Fibroblast of lung (primary cell): ENCODE measurements at places on chromosomes 1 and 21.

DNA sequence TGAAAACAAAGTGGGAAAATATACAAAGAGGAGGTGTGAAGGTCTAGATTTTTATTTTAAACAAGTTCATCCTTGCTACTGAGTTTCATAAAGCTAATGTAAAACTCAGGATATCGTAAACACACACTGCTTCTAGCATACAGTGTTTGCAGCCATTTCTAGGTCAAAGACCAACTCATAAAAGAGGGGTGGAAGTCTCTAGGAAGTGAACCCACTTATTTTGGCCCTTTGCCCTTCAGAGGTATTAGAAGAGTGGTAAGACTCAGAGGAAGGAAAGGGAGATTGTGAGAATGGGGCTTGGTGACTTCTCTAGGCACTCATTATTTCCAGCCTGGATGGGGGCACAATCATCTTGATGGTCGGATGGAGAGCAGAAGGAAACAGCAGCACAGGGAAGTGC lies 91.2 kb downstream of the TNFSF18 start:
- no peak for DNase-seq

GRCh38 chr1:223012938-223013337 lies 130.1 kb downstream of the TLR5 start:
- no peak for DNase-seq

DNA sequence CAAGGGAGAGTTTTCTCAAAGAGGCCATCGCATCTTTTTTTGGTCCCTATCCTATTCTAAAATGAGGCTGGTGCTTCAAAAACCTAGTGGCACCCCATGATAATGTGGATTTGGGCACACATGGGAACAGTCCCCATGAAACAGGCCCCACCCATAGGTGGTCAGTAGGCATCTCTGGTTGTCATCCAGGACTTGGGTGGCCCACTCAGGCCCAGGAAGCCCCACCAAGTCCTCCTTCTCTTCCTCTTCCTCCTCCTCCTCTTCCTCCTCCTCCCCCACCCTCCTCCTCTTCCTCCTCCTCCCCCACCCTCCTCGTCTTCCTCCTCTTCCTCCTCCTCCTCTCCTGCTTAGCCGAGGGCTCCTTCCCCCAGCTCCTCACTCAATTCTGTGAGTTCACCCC lies 554 bp downstream of the CACNA1S start:
- no peak for DNase-seq

DNA sequence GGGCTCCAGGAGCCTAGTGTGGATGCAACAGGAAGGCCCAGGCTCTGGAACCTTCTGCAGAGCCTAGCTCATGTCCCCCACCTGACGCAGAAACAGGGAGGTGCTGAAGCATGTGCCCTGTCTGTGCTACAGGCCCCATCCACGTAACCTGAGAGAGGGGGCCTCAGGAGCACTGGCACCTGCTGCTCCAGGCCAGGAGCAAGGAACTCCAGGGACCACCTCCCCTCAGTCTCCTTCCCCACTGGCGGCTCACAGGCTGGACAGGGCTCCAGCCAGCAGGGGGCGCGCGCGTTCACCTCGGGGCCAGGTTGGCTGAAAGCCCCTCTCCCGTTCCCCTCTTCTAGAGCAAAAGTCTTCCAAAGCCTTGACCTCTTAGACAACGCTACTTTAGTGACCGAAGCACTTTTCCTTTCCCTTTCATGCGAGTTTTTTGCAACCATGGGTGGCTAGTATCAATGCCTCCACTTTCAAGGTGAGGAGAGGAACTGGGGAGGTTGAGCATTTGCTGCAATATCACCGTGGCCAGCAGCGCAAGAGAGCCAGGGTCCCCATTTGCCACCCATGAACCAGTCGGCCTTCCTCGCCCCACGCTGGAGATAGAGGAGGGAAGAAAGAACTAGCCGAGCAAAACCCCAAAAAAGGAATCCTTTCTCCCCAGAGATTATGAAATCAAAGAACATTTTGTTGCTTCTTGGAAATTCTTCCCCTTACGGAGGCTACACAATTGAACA lies 52.4 kb upstream of the GPR157 start:
- peak; percentile 72 for DNase-seq

GRCh38 chr1:112309499-112309898 lies 86.5 kb upstream of the CTTNBP2NL start:
- no peak for DNase-seq

- DNase-seq, result no peak
Measured at GRCh38 chr1:184620469-184620868, 134.2 kb downstream of the EDEM3 start.

GRCh38 chr1:12536023-12536639 lies 81.9 kb downstream of the DHRS3 start:
- DNase-seq, result no peak

DNA sequence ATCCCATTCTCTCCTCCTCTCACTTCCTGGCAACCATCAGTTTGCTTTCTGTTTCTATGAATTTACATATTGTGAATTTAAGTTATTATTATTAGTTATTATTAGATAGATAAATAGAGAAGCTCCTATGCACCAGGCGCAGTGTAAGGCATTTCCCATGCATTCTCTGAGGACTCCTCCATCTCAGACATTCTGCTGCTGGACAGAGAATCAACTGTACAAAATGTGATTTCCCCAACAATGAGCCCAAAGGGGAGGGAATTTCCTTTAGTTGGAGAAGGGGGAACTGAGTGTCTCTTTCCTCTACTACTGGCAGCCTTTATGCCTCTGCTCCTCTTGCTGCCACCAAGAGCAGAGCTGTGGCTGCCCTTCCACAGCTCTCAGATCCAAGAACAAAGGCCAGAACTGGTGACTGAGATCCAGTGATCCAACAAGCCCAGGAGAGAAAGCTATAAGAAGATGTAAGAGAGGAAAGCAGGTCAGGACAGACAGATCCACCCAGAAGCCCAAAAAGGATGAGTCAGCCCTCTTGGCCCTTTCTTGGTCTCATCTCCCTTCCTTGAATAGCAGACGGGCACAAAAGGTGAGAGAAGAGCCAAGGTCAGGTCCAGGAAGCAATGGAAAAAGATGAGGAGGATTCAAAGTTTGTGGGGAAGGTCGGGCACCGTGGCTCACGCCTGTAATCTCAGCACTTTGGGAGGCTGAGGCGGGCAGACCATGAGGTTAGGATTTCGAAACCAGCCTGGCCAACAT lies 3.5 kb upstream of the IVL start:
- no peak for DNase-seq

- DNase-seq, result peak; percentile 3
Measured at GRCh38 chr1:234125283-234125682, 220.8 kb downstream of the SLC35F3 start.

- DNase-seq, result no peak
Measured at GRCh38 chr1:36802018-36802417, 232.3 kb downstream of the GRIK3 start.

- no peak for DNase-seq
Measured at GRCh38 chr1:163248064-163248463, 45.3 kb upstream of the RGS5 start.

- DNase-seq, result peak; percentile 40
Measured at GRCh38 chr1:212284332-212284743, 872 bp upstream of the PPP2R5A start.

DNA sequence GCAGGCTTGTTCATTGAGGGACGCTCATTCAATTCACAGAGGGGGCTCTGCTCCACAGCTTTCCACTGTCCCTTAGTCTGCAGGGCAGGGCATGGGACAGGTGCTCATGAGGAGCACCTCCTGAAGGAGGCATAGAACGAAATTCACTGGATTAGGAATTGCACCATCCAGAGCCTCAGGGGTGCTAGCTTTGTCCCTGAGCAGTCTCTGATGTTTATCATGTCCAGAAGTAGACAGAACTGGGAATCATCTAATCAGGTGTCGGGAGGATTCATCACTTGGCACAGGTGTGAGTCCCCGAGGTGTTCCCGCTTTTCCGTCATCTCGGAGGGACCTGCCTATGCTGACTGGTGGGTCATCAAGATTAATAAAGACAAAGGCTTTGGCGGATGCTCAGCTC lies 321.4 kb downstream of the AJAP1 start:
- no peak for DNase-seq

GRCh38 chr1:35932158-35932636 lies 1.3 kb downstream of the AGO3 start:
- no peak for DNase-seq

DNA sequence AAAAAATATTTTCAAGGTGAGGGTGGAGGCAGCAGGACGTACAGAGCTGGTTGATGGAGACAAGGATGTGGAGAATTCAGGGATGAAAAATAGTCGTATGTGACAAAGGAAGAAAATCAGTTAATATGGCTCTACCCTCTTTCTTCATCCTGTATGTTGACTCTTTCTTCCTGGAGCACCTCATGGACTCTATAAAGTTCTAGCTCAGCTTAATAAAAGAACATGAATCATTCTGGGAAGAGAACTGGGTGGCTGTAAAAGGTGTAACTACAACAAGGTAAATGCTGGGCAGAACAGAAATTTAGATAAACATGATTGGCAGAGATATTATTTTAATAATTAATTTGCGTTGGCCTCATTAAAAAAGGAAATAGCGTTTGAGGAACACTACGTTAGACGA lies 241.8 kb upstream of the MAP1LC3C start:
- DNase-seq, result no peak

GRCh38 chr1:44249543-44249942 lies 36.3 kb downstream of the DMAP1 start:
- DNase-seq, result peak; percentile 3

- DNase-seq, result no peak
Measured at GRCh38 chr1:50419907-50420677, 3.2 kb downstream of the DMRTA2 start.

- no peak for DNase-seq
Measured at GRCh38 chr1:95180371-95180770, 53.6 kb upstream of the RWDD3 start.

- no peak for DNase-seq
Measured at GRCh38 chr21:36587388-36587787, 107.5 kb upstream of the CLDN14 start.

GRCh38 chr1:92708368-92708950 lies 76.4 kb downstream of the EVI5 start:
- DNase-seq, result peak; percentile 28

- DNase-seq, result no peak
Measured at GRCh38 chr1:221066351-221067001, 187.2 kb downstream of the HLX start.

DNA sequence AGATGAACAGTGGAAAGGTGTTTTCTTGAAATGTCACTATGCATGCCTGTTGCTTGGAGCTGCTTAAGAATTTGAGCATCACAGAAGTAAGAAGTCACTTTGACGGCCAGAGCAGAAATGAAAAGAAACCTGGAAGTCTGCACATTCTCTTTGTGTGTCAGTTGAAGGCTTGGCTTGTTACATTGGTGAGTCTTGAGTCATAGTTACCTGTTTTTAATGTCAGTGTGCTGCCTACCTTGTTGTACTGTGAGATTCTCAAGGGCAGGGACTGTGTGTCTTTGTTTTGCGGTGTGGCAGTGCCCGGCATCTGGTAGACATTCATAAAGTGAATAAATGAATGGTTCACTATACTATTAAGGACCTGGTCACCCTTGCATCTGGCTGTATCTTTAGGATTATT lies 9.9 kb downstream of the OTUD3 start:
- DNase-seq, result no peak

DNA sequence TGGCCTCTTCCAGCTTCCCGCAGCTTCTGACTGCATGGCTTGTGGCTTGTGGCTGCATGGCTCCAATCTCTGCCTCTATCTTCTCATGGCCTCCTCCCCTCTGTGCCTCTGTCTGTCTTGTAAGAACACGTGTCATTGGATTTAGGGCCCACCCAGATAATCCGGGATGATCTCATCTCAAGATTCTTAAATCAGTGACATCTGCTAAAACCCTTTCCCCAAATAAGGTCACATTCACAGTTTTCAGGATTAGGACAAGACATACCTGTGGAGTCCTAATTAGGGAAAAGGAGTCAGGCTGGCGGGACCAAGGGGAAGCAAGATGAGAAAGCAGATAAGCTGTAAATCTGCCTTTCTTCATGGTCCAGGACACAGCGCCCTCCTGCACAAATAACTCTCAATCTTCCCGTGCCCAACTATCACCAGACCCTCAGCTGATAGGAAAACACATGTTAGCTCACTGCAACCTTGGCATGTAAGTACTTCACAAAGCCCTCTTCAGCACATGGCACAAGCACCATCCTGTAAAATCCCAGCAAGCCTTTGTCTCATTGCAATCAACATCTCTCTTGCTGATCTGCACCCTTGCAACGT lies 82.2 kb downstream of the SPSB1 start:
- DNase-seq, result no peak

GRCh38 chr1:205596876-205597275 lies 34.9 kb downstream of the ELK4 start:
- DNase-seq, result no peak

GRCh38 chr1:85224734-85225623 lies 24.2 kb upstream of the SYDE2 start:
- no peak for DNase-seq

GRCh38 chr1:228373681-228374571 lies 32.7 kb downstream of the TRIM11 start:
- no peak for DNase-seq

DNA sequence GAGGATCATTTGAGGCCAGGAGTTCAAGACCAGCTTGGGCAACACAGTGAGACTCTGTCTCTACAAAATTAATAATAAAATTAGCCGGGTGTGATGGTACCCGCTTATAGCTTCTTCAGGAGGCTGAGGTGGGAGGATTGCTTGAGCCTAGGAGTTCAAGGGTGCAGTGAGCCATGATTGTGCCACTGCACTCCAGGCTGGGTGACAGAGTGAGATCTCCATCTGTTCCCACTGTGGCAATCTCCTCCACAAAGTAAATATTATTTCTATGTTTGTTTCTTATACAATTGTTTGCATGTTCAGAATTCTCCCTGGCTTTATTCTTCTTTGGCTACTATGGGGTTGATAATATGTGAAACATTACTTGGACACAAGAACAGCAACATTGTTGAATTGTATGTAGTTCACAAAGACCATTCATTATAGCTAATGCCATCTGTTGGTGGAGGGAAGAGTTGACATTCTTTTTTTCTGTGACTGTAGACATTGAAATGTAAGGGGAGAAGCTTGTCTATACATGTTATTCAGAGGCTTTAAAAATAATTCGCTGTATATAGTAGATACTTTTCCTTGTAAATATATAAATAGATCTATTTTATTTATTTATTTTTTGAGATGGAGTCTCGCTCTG lies 47.8 kb upstream of the SRSF10 start:
- peak; percentile 83 for DNase-seq

- DNase-seq, result no peak
Measured at GRCh38 chr1:20982316-20982715, 194.4 kb downstream of the EIF4G3 start.

- no peak for DNase-seq
Measured at GRCh38 chr1:68723791-68724190, 226.9 kb upstream of the DEPDC1 start.

GRCh38 chr1:28087614-28088167 lies 719 bp downstream of the EYA3 start:
- no peak for DNase-seq

GRCh38 chr1:225517697-225518096 lies 89.9 kb upstream of the LBR start:
- DNase-seq, result peak; percentile 7

GRCh38 chr1:18948048-18948912 lies 8.2 kb downstream of the IFFO2 start:
- DNase-seq, result no peak
